Stimulated activated CD8-positive, alpha-beta memory T cell treated with anti-CD3 and anti-CD28 coated beads, Interleukin-15, amount 100 ng/mL, for 4 hours (primary cell): ENCODE measurements at places on chromosomes 2 and 18.

DNA sequence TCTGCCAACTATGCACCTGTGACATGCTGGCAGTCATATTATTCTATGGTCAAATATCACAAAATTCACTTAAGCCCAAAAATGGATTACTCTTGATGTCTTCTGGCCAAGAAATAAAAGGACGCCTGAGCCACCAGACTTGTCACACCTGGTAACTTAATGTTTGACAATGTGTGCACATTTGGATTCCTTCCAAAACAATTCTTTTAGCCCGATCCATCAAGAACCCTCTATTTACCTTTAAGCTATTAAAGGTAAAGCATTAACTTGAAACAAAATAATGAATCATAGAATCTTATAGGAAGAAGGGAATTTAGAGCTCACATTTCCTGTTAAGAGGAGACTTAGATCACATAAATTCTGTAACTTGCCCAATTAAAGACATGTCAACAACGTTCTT, 46.5 kb upstream of the NFU1 start:
- no peak for DNase-seq

GRCh38 chr2:40041422-40042382, 262.6 kb upstream of the THUMPD2 start:
- DNase-seq: no peak

- DNase-seq: no peak
Observed at GRCh38 chr2:59288771-59289170, 1047.6 kb upstream of the FANCL start.

DNA sequence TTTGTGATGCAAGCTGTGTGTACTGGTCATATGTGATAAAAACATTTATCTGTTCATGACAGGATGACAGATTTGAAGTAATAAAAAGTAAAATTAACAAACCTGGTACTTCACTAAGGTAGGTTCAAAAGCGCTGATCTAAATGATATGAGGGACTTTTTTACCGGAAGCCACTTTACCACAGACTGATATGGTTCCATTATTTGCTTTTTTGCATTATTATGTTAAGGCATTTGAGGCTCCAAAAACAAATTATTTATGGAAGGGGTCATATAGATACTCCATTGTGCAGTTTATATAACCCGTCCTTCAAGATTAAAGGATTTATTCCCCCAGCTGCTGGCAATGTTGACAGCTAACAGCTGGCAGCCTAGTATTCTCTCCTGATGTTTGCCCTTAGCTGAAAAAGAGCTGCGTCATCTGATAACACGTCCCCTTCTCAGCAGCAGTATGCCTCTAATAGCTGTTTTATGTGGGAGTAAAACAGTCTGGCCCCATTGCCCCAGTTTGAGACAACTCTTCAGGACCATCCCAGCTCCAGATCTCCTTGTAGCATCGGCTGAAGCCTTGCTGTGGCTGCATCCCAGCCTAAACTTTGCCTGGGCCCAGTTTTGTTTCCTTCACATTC, 84.8 kb upstream of the XIRP2 start:
- no peak for DNase-seq

DNA sequence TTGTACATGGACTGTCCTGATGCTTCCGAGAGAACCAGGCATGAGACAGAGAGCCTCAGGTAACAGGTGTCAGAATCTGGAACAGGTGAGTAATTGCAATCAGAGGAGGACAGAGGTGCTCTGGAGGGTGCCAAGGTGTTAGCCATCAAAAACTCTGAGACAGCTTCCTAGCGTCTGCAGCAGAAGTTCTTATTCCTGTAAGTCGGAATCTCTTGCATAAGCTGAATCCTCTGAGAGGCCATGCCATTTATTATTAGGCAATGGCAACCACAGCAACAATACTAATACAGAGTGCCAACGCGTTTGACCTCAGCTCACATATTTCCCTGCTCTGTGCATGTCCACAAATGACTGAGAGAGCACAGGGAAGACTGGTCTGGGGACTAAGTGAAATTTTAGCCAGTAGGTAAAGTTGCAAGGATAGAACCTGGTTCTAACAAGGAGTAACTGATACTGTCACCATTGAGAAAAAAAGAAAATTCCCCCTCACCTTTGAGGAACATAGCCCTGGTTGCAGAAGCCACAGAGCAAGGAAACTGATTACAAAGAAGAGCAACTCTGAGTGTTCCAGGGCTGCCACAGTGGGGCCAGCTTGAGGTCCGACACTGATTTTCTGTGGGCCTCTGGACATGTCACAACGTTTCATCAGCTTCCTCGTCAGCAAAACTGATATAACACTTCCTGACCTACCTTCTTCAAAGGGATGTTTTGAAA, 55.1 kb upstream of the ACSL3 start:
- DNase-seq: no peak

DNA sequence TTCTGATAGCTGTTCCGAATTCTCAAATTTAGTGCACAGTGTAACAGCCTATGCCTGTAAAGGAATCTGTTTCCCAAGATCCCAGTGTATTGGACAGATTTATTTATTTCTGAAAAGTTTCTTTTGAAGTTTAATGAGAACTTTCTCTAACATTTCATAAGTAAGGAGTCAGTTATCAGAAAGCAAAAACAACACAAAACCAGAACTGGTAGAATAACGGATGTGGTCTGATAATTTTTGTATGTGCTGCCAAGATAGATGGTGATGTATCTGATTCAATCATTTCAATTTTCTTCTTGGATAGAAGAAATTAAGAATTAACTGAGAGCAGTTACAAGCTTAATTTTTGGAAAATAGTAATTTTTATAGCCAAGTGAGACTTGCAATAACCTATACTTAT, 374.3 kb downstream of the SOCS6 start:
- no peak for DNase-seq

- DNase-seq: no peak
Observed at GRCh38 chr2:8987410-8987809, 16.1 kb downstream of the MBOAT2 start.

DNA sequence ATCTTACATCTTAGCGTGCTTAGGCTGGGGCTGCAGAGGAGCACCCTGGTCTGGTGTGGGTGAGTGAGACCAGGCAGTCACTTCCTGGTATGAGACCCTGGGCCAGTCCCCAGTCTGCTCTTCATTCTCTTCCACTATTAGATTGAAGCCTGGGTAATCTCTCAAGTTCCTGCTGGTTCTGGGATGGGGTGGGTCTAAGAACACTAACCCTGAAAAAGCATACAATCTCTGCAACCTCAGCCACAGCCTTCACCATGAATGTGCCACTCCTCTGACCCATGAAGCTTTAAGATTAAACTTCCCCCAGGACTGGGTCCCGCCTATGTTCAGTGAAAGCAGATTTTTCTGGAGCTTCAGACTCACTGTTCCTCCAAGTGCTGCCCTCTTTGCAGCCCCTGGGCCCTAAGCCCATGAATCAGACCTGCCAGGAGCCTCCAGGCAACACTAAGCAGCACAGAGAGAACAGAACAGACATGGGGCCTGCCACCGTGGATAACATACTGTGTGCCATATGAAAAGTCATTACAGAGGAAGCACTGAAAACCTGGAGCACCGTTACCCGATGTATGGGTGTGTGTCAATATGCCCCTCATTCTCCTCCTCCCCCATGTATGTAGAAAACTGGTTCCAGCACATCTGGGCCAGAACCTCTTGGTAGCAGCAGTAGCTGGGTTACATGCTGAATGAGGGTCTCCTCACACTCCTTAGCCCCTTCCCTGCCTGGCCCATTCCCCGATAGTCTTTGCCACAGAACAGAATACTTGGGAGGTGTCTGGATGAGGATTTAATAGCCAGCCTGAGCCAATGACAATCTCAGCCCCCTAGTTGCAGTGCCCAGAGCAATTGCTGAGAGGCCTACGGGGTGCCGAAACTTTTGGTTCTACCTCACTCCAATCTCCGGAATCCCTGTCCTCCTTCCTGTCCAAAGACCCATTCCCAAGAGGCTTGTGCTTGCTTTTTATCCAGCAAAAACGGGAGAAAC, 2.7 kb upstream of the SIX2 start:
- DNase-seq: no peak

DNA sequence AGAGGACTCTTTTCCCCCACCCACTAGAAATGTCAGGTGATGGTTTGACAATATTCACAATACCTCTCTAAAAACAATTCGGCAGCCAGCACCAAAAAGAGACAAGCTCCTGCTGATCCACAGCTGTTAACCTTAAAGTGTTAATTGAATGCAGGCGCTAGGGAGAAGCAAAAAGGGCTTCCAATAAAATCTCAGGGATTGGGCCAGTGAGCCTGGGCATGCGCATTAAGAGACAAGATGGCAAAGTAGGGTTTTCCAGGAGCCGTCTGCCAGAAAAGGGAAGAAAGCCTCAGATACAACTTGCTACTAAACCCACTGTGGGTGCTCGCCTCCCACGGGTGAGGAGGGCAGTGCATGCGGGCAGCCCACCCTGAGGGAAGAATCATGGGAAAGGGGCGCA, 98.8 kb downstream of the HS6ST1 start:
- DNase-seq: no peak

DNA sequence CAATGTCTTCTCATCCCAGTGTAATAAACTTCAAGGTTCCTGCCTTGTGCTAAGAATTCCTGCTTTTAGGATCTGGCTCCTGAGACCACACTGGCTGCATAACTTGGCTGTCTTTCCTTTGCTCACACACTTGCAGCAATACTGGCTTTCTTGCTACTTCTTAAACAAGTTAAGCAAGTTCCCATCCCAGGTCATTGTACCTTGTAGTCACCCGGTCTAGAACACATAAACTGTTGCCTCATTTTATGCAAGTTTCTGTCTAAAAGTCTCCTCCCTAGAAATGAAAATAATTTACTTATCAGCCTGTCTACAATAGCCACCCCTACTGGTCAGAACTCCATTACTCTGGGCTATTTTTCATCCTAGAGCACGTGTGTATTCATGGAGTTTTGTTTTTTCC, 887.9 kb upstream of the FAM98A start:
- no peak for DNase-seq

- DNase-seq: no peak
Observed at GRCh38 chr18:26656431-26656943, 108.1 kb upstream of the KCTD1 start.

DNA sequence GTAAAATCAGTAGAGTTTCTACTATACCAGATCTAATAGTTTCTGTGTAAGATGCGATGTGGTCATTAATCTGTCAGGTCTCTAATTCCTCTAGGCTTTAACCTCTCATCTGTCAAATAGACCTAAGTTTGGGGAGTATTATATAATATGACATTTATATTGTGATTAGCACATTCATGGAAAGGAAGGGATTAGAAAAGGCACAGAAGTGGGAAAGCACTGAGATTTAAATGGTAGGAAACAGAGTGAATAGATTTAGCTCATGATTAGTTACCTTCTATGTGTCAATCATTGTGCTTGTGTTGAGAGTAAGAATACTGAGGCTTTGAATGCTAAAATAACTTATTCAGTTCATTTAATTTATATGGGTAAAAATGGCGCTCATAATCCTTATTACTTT, 118.0 kb downstream of the LRP1B start:
- DNase-seq: no peak

DNA sequence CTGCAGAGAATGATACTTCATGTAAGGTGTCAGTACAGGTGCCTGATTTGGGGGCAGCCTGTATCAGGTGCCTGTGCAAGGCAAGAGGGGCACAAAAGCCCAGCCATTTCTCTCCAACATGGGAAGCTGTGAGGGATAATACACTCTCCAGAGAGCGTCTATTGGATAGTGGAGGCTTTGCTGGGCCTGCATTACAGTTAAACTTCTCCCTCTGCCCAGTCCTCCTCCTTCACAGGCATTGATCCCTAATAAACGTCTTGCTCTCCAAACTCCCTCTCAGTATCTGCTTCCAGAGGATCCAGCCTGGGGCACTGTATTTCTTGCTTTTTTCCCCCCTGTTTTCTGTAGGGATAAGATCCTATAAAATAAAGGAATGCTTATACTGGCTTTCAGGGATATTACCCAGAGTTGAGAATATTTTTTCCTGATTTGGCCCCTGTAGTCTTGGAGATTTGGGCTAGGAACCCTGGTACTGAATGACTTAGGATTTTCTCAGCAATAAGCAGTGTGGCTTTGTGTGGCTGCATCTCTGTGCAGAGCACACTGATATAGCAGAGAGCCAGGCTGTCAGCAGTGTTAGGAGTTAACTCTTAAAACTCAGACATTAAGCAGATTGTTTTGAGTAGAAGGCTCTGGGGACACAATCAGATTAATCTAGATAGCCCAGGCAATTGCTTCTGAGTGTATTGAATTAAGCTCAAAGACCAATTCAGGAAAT, 330.6 kb downstream of the CYRIA start:
- no peak for DNase-seq

DNA sequence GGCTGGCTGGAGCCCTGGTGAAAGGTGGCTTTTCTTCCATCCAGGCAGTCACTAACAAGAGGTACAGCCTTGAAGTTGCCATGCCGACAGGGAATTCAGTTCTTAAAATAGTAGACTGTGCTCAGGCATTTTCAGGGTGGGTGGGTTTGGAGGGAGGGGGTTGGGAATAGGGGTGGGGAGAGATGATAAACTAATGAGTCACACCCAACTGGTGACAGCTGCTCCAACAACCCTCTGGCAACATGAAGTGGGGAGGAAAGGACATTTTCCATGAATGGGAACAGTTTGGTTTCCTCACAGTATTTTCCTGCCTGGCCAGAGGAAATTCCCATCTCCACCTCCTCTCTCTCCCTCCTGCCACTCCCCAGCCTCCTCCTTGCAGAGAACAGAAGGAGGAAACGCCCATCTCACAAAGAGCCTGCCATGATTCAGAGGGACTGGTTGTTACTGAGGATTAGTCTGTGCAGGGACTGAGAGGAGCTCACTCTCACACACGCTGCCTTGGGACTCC, 113.0 kb upstream of the SLC1A4 start:
- DNase-seq: no peak

DNA sequence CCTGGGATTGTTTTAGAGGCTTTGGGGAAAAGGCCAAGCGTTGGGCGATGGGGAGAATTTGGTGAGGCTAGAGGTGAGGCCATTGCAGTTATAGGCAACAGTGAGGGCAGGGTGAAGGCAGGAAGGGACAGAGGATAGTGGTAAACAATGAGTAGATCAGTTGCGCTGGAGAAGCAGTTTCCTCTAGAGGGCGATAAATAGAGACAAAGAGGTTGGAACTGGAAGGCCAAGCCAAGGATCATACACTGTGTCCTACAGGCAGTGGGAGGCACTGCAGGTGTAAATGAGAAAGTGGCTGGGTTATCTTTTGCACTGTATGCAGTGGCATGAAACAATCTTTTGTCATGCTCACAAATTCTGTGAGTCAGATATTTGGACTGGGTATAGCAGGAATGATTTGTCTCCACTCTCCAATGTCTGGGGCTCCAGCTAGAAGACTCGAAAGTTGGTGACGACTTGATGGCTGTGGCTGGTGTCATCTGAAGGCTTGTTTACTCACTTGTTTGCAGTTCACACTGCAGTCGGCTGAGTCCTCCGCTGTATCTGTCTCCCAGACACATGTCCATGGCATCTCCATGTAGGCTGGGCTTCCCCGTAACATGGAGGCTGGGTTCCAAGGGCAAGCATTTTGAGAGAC, 82.1 kb downstream of the TNP1 start:
- no peak for DNase-seq

- no peak for DNase-seq
Observed at GRCh38 chr2:88126772-88127637, 857 bp downstream of the FABP1 start.

GRCh38 chr2:18046558-18047212, 168.2 kb downstream of the KCNS3 start:
- no peak for DNase-seq

GRCh38 chr18:37440206-37440605, 125.4 kb downstream of the CELF4 start:
- DNase-seq: no peak

- no peak for DNase-seq
Observed at GRCh38 chr2:51218047-51218446, 186.1 kb upstream of the NRXN1 start.

- no peak for DNase-seq
Observed at GRCh38 chr2:95021023-95021416, 4.5 kb upstream of the MAL start.

GRCh38 chr18:335733-336132, 67.9 kb upstream of the THOC1 start:
- DNase-seq: no peak

GRCh38 chr2:136175868-136176267, 57.9 kb upstream of the CXCR4 start:
- DNase-seq: no peak
